Stimulated activated CD8-positive, alpha-beta memory T cell treated with anti-CD3 and anti-CD28 coated beads, Interleukin-15, amount 100 ng/mL, for 4 hours (primary cell): ENCODE measurements at places on chromosomes 1 and 21.
A peak's percentile ranks its signal among the peaks of the same experiment; 100 is the strongest.

DNA sequence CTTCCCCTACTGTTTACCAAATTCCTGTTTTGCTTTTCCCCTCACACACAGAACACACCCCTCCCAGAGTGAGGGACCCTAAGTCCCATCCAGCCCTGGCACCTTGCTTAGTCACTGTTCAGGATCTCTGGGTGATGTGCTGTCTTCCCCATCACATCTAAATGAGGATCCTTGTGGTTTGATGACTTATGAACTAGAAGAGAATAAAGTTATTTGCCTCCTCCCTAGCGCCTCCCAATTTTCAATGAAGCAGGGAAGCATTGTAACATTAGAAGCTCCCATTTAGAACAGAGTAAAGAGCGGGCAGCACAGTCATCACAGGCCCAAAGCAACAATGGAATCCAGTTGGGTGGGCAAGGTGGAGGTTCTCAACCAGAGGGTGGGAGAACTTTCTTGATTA, 27.0 kb downstream of the DISC1 start:
- no peak for DNase-seq

DNA sequence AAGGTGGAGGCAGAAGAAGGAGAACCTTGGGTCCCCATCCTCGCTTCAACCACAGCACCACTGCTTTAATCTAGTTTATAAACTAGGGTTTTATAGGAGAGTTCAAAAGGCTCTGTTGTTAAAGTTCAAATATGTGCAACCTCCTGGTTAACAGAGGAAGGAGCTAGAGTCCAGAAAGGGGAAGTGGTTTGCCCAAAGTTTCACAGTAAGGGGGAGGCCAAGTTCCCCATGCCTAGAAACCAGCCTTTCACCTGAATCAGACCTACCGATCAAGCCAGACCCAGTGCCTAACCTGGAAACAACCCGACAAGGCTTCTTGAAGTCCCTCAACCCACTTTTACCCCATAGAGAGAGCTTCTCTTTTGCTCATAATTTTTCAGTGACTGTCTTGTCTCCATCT, 106.5 kb downstream of the PLPP3 start:
- DNase-seq: no peak

DNA sequence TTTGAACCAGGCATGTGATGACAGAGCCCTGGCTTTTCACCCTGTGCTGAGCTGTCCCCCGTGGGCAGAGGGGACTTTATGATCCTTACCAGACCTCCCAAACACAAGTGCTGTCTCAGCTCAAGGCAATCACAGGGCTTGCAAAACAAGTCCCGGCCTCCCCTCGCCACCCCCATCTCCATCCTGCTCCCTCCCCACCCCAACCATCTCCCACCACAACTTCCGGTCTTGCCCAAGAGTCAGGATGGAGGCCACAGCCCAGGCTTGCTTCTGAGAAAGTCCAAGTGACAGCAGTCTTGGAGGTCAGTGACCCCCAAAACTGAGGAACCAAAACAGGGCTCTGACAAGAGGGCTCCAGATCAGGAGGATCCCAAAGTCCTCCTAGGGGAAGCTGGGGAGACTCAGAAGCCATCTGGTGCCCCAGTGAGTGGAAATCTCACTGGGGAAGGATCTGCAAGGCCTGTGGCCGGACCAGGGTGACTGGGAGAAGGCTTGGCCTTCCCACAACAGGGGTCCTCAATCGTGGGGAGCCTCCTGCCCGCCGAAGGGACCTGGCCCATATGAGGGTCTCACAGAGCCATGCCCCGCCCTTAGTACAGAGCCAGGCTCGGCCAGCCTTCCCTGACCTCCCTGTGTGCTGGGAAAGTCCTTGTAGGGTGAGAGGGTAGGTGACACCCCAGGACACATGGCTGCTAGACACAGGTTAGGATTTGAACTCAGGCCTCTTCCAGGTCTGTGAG, 4.5 kb upstream of the SDC3 start:
- DNase-seq: no peak

DNA sequence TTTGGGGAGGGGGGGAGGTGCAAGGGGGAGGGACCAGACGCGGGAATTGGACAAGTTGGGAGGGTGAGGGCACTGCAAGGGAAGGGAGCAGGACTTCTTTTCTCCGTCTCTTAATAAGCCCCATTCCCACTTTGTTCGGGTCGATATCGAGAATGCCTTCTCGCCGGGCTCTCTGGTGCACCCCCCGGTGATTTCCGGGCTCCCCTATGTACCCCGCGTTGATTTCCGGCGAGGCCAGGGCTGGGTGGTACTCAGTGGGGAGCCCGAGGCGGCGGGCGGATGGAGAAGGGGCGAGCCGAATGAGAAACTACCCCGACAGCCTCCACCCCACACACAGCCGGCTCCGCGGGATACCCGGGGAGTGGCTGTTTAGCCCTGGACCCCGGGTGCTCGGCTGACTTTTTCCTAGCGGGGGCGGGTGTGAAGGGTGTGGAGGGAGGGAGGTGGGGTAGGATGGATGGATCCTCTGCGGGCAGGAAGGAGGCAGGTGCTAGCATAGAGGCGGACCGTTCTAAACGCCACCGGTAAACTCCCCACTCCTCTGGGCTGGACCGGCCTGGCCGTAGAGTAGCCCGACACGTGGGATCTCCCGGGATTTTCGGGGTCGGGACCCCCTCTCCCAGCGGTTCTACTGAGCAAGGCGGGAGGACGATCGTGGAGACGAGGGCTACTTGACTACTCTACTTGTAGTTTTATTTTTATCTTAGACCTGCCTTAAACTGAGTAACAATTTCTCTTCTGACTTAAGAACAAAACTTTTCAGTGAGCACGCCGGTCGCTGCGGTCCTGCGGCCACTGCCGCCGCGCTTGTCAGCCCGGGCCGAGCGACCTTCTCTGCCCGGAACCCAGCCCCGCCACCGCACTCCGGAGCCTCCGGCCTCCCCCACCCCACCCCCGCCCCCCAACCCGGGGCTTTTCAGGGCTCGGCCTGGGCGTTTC, 1.0 kb downstream of the RNF220 start:
- no peak for DNase-seq

DNA sequence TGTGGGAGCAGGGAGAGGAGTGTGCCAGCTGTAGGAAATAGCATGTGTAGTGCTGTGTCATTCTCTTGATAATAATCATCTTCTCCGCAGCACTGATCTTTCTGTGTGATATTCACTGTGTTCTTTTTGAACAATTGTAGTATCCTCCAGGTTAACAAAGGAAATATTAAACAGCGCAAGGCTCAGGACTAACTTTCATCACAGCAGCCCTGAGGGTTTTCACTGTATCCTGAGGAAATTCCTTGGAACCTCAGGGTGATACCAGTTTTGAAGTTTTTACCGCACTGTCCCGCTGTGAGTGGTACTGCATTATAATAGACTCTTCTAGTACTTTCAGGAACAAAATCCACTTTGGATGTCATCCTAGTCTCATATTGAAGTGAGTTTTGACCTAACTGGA, 228.4 kb upstream of the COA6 start:
- DNase-seq: no peak

- DNase-seq: no peak
Measured at GRCh38 chr1:905071-905749, 18.5 kb upstream of the SAMD11 start.

- DNase-seq: peak; percentile 11
Measured at GRCh38 chr1:13813398-13814012, 113.5 kb downstream of the PRDM2 start.

DNA sequence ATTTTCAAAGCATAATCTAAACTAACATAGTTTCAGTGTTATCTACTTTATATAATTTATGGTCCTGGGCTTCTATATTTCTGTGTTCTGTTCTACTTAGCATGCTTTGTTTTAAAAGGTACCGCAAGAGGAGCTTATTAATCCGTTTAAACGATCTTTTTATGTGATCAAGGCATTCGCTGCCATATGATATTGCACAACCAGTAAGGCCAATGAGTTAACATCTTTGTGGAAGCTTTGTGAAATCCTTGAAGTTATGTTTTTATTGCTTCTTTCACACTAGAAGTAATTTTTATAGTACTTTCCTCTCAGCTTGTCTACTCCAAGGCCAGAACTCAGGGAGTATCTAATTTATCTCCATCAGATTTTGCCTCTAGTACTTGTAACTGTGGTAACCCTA, 8.9 kb downstream of the LRRC8C start:
- no peak for DNase-seq

- no peak for DNase-seq
Measured at GRCh38 chr1:25135909-25136308, 96.4 kb downstream of the SYF2 start.

GRCh38 chr1:59389847-59390246, 93.0 kb downstream of the FGGY start:
- DNase-seq: no peak

DNA sequence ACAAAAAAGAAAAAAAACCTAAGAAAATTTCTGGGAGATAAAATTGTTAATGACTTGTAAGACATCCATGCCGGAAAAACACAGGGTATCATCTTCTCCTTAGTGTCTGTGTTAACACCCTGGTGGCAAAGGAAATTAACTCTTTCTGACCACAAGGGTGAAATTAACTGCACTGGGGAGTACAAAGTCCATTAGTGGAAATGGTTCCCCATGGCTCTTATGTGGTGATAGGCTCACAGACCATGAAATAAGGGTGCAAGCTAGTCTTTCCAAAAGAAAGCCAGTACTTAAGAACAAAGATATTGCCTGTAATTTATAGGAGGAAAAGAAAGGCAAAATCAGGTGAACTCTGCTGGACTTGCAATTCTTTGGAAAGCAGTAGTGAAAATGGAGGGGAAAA, 185.4 kb downstream of the LRRIQ3 start:
- no peak for DNase-seq

DNA sequence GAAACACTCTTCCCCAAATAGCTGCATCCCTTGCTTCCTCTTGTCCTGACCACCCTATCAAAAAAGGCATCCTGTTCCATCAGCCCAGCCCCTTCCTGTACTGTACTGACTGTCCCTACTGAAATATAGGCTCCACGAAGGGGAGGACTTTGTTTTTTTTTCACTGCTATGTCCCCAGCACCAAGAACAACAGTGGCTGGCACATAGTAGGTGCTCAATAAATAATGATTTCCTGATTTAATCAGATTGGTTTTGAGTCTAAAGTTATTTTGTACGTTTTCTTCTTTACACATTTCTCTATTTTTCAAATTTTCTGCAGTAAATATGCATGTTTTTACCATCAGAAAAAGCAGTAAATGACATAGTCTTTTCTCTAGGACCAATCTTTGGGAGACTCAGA, 73.9 kb downstream of the CD58 start:
- DNase-seq: no peak

DNA sequence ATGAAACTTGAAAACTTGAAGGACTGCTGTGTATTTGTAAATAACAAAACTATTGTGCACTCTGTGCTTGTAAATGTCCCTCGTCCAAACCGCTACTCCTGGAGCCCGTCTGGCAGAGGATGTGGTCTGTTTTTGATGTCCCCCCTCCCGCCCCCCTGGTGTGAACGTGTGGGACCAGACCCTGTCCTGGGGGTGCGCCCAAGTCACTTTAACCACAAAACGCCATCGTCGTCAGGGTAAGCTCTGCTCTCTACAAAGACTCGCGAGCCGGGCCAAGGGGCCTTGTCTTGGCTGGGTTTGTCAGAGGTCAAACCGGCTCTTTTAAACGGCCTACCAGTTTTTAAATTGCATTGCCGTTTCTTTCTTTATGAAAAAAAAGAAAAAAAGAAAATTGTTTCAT, 87.4 kb upstream of the TMEM51 start:
- DNase-seq: no peak

DNA sequence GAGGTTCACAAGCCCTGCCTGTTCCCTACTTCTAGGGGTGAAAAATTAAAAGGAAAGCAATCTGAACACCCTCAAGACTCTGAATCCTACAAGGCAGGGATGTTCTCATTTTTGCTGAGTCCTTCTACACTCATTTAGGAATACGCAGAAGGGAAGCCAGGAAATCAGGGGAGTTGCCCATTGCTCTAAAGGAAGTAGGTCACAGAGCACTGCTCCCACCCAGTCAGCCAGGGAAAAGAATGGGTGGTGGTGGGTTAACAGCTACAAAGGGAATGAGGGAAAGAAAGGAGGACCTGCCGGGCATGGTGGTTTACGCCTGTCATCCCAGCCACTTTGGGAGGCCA, 2.4 kb upstream of the CTTNBP2NL start:
- DNase-seq: no peak

- DNase-seq: no peak
Measured at GRCh38 chr1:223733898-223734852, 21.8 kb downstream of the CAPN2 start.

DNA sequence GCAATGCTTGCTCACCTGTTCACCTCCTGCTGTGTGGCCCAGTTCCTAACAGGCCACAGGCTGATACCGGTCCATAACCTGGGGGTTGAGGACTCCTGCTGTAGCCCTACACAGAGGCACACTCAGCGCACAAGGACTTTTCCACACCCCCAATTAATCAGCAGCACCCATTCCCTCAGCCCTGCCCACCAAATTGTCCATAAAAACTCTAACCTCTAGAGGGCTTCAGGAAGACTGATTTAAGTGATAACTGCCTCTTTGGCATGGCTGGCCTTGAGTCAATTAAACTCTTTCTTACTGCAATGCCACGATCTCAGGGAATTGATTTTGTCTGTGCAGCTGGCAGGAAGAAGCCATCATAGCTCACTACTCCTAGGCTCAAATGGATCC, 71.3 kb upstream of the MUTYH start:
- no peak for DNase-seq

DNA sequence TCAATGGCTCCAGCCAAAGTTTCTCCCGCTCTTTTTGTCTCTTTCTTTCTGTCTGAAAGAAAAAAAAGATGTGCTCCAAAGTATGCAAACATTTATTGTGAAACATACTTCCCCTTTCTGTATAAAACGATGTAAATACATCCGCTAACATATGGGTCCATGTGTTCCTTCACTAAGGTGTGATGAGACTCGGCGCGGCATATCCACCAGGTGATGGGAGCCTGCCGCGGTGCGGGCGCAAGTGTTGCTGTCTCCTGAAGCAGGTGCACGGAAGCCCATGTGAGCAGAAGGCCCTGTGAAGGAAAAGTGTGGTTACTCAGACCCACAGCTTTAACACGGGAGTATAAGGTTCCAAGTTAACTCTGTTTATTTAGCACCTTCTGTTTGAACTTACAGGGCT, 466.6 kb upstream of the C1orf87 start:
- DNase-seq: no peak

GRCh38 chr1:232784794-232785193, 20.4 kb upstream of the MAP10 start:
- DNase-seq: no peak

GRCh38 chr1:154767315-154768240, 102.5 kb downstream of the KCNN3 start:
- no peak for DNase-seq

DNA sequence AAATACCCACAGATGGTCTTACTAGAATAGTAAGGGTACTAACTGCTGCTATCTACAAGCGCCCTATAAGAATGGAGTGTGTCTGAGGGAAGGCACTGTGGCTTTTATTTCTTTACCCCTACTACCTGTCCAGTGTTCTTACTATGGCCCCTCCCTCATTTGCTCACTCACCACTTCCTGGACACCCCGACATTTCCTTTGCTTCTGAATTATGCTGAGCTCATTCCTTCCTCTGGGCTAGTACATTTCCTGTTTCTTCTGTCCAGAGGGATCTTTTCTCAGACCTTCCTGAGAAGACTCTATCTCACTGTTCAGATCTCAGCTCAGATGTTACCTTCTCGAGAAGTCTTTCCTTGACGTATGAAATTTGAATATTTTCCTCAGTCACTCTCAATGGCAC, 192.1 kb upstream of the DAB1 start:
- DNase-seq: no peak

GRCh38 chr1:48552903-48553606, 81.1 kb upstream of the SPATA6 start:
- no peak for DNase-seq
